ENCODE measurements at places on chromosomes 4 and X.
A peak's percentile ranks its signal among the peaks of the same experiment; 100 is the strongest.

DNA sequence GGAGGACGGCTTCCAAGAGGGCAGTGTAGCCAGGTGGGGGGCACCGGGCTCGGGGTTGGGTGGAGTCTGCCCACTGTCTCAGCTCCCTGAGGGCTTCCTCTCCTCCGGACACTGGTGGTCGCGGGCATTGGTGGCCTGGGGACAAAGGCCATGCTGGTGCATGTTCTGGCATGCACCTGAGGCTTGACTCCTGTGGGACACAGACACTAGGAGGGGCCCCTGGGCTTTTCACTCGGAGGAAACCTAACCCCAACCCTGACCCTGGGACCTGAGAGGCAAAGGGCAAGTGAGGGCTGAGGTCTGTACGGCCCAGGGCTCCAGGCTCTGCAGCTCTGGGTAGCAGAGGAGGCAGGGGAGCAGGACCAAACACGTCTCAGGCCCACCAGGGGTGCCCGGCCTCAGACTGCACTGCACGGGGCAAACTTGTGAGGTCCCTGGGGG lies 22.3 kb upstream of the FGFR3 start:
- no peak for DNase-seq

DNA sequence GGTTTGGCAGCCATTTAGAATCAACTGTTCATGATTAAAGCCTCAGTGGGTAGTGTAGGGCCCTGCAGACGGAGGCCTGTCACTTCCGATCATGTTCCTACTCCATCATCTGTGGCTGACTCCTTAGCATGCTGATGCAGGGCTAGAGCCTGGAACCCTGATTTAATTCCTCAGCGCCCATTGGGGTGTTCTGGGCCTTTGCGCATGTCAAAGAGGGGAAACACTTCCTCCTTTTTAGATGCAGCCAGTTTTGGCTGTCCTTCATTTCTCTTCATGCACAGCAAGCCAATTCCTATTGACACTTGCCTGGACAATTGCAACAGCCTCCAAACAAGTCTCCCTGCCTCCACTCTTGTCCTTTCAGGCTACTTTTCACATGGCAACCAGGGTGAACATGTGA lies 51.9 kb upstream of the MAGEA4 start:
- DNase-seq: no peak

DNA sequence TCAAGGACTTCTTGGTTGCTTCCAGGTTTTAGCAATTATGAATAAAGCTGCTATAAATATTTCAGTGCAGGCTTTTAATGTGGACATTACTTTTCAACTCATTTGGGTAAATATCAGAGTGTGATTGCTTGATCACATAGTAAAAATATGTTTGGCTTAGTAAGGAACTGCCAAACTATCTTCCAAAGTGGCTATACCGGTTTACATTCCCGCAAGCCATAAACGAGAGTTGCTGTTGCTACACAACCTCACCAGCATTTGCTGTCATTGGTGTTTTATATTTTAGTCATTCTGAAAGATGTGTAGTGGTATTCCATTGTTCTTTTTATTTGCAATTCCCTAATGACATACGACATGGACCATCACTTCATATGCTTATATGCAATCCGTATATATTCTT lies 30.9 kb upstream of the SPOCK3 start:
- DNase-seq: no peak

- peak; percentile 5 for DNase-seq
These were observed 14.7 kb upstream of the RBMXL3 start for GRCh38 chrX:115174548-115174947.

DNA sequence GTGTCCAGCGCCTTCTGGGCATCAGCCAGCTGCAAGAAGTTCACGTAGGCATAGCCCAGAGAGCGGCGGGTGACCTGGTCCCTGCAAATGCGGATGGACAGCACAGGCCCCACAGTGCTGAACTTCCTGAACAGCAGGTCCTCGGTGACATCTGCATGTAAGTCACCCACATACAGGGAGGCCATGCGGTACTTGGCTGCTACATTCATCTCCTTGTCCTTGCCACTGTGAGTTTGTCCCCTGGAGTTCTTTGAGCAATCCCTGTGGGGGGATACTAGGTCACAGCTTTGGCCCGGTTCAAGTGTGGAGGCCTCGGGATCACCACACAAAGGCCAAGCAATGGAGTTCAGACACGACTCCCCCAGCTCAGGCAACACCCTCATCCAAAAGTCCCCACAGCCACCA lies 776 bp downstream of the PABPC4L start:
- DNase-seq: peak; percentile 8

- DNase-seq: peak; percentile 23
These were observed 1.3 kb upstream of the TSPYL2 start for GRCh38 chrX:53080628-53081580.

- peak; percentile 98 for DNase-seq
These were observed 286.1 kb upstream of the TENM3 start for GRCh38 chr4:181957088-181957487.

DNA sequence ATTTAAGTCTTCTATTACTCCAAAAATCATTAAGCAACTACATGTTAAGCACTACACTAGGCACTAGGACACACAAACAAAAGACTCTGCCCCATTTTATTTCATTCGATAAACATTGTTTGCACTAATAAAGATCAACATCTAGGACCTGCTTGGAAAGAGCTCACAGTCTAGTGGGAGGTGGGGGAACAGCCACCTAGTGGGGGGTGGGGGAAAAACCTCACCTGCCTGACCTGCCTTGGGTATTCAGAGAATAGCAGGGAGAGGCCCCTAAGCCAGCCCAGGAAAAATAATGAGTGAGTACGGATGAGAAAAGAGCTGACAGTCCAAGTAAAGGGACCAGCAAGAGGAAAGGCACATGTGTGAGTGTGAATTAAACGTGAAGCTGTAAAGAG lies 52.2 kb downstream of the PRDM5 start:
- DNase-seq: no peak

DNA sequence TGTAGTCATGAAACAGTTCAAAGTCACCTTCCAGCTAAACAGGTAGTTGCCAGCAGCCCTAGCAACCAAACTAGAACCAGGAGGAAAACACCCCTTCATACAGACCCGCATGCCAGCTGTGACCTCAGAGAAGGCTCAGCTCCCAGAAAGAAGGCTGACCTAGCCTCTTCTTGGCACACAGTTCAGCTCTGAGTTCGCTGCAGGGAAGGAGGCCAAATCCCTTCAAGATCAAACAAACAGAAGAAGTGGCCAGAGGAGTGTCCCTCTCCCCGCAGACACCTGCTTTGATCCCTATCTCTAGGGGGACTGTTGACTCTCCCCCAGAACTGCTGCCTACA lies 56.0 kb downstream of the HADH start:
- no peak for DNase-seq

- DNase-seq: no peak
These were observed 51.0 kb downstream of the WFS1 start for GRCh38 chr4:6320663-6321062.

DNA sequence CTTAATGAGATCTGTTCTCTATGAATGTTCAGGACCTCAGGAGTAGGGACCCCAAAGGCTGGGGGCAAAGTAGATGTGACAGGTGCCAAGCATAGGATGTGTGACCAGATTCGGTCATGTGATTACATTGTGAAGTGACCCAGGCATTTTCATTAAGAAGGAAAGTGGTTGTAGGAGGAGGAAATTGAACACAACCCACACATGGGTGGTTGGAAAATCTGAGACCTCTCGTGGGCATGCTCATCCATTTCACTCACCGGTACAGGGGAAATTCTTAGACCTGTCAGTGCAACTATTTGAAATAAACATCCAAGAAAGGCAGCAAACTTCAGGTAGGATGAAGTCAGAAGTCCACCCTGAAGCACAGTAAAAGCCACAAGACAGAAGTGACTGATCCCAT lies 43.5 kb upstream of the CD99 start:
- no peak for DNase-seq

DNA sequence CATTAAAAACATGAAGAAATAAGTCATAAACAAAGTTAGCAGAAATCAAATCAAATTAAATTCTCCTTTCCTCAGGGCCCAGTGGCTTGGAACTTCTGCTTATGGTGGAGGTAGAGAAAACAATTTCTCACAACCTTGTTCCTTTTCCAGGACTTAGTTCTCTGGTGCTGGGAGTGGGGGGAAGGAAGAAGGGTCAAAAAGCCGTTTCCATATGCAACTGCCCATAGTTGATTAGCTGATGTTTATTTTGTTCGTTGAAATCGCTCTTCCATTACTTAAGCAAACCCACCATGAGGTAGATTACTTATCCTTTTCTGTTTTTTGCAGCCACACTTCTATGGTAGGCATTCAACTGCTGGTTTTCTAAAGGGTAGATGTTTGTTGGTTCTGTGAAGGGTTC lies 94.2 kb downstream of the ARSJ start:
- DNase-seq: no peak

GRCh38 chr4:165537028-165537648 lies 158.3 kb downstream of the CPE start:
- peak; percentile 55 for DNase-seq

- DNase-seq: peak; percentile 20
These were observed 95.4 kb downstream of the NKX6-1 start for GRCh38 chr4:84403656-84404055.

- DNase-seq: no peak
These were observed 6.8 kb downstream of the PRICKLE3 start for GRCh38 chrX:49179358-49179757.

GRCh38 chrX:106726485-106727437 lies at the start of gene RNF128:
TSS of gene RNF128 (plus strand) at chrX:106726701. CDS start at chrX:106726914, 213 bp downstream.
- DNase-seq: peak; percentile 13

DNA sequence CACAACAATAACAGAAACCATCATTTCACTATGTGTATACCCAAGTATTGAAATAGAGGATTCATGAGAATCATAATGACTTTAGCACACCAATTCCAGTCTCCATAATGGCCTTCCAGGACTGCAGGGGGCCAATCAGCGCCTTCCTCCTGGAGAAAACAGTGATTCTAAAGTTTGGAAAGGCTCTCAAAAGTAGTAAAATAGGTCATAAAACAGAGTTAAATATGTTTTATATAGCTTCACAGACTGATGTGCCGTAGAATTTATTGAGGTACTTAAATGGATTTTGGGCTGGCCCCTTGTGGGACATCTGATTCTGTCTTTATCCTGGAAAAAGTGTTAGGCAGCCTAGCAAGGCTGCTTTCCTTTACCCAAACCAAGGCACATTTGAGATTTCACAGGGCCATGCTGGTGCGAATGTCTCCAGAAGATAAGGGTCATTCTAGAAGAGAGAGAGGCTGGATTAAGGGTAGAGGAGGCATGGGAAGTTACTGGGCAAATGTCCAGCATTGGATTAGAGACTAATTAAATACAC lies 543.9 kb downstream of the GALNTL6 start:
- DNase-seq: no peak

DNA sequence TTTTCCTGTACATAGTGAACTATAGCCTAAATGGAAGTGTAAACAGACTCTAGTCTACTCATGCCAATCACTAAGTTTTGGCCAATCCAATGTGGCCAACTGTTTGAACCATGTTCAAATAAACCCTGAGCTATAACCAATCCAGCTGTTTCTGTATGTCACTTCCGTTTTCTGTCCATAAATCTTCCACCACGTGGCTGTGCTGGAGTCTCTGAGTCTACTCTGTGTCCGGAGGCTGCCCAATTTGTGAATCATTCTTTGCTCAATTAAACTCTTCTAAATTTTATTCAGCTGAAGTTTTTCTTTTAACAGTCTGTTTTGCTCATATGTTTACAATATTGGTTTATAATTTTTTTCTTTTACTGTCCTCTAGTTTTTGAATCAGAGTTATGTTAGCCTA lies 112.3 kb upstream of the BANK1 start:
- DNase-seq: no peak

DNA sequence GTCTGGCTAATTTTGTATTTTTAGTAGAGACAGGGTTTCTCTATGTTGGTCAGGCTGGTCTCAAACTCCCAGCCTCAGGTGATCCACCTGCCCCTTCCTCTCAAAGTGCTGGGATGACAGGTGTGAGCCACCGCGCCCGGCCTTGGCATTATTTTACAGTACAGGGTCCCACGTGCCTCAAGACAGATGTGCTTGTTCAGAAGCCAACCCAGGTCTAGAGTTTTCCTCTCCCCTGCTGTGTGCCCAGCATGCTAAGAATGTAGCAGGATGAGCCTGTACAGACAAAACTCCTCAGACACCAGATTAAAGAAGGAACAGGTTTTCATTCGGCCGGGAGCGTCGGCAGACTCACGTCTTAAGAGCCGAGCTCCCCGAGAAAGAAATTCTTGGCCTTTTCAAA lies 42.2 kb downstream of the CRLF2 start:
- DNase-seq: no peak

DNA sequence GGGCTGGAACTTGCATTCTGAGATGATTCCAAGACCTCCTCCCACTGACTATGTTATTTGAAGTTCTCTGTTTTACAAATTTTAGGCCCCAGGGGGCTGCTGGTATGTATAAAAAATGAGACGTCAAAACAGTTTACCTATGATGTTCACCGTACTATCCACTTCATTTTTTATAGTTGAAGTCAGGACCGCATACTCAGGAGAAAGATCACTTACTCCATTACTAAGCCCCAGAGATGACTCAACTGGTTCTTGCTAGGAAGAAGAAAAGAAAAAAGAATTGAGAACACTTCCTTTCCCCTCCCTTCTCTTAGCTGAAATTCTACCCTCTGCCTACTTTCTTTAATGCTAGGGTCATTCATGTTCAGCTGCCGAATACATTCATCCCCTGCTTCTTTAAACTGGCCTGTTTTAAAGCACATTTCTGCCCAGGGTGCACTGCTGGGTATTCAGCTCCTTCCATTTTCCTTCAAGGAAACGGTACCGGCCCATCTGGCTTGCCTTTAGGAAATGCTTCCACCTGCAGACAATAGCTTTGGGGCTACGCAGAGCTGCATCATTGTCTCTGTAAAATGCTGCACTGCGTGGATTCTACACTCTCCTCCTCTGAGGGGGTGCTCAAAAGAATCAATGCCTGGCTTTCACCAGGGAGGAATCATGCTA lies 66.2 kb downstream of the IRF2 start:
- DNase-seq: peak; percentile 79

- peak; percentile 37 for DNase-seq
These were observed 37.0 kb upstream of the ATP6AP2 start for GRCh38 chrX:40543661-40544328.

- no peak for DNase-seq
These were observed 443 bp downstream of the GPR143 start for GRCh38 chrX:9765072-9765736.

GRCh38 chr4:83657336-83657735 lies 121.4 kb downstream of the GPAT3 start:
- DNase-seq: no peak

GRCh38 chrX:38970845-38971244 lies 169.6 kb downstream of the MID1IP1 start:
- no peak for DNase-seq

- peak; percentile 71 for DNase-seq
These were observed 111.6 kb downstream of the DHX15 start for GRCh38 chr4:24472514-24473308.

DNA sequence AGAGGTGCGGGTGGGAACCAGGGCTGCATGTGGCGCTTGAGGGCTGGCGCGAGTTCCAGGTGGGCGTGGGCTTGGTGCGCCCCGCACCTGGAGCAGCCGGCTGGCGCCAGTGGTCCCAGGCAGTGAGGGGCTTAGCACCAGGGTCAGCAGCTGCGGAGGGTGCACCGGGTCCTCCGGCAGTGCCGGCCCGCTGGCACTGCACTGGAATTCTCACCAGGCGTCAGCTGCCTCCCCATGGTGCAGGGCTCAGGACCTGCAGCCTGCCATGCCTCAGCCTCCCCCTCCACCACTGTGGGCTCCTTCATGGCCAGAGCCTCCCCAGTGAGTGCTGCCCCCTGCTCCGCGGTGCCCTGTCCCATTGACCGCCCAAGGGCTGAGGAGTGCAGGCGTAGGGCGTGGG lies 174.0 kb downstream of the ADAM29 start:
- no peak for DNase-seq

All from fibroblast of skin of scalp (primary cell).